ENCODE measurements at places on chromosomes 11 and 22. TPM values are rescaled to one million over a fixed set of nuclear protein-coding genes. Genes with fewer than 3 reads are reported as not detected.

- DNase-seq, result no peak
Measured at GRCh38 chr11:112459001-112459400, 198.3 kb upstream of the PLET1 start.

- peak; percentile 19 for DNase-seq
Measured at GRCh38 chr11:100681064-100681502, 6.0 kb upstream of the ARHGAP42 start.

DNA sequence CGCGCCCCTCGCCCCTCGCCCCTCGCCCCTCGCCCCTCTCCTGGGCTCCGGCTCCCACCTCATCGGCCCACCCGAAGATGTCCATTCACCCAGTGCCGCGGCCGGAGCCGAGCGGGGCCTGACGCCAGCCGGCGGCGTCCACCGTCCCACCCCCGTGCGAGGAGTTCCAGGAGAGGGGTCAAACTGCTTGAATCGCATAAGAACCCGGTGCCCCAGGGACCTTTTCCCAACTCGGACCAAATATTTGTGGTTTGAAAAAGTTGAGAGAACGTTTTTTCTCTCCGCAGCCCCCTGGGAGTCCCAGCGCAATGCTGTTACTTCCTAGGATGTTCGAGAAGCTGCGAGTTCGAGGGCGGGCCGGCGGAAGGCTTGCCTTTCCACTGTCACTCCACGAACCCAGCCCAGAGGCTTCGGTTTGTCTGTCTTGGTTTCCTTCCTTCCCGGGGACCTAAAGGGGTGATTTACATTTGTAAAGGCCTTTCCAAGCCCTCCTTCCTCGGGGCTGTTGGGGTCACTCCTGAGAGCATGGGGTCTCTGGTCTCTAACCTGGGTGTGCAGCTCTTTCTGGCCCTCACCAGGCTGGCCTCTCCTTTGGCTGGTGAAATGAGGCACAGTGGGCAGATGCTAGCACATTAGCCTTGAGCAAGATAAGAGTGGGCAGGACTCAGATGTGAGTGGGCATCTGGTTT is 38.0 kb downstream of the ETS1 start:
- DNase-seq, result no peak

GAB4 gene
- total RNA-seq, result not detected

P2RX3 gene
- total RNA-seq, result not detected

RASGRP2 gene
- not detected for total RNA-seq
